Stimulated activated CD8-positive, alpha-beta memory T cell treated with anti-CD3 and anti-CD28 coated beads, Interleukin-2, amount 100 ng/mL, for 48 hours (primary cell): ENCODE measurements at places on chromosomes 12 and 14.

DNA sequence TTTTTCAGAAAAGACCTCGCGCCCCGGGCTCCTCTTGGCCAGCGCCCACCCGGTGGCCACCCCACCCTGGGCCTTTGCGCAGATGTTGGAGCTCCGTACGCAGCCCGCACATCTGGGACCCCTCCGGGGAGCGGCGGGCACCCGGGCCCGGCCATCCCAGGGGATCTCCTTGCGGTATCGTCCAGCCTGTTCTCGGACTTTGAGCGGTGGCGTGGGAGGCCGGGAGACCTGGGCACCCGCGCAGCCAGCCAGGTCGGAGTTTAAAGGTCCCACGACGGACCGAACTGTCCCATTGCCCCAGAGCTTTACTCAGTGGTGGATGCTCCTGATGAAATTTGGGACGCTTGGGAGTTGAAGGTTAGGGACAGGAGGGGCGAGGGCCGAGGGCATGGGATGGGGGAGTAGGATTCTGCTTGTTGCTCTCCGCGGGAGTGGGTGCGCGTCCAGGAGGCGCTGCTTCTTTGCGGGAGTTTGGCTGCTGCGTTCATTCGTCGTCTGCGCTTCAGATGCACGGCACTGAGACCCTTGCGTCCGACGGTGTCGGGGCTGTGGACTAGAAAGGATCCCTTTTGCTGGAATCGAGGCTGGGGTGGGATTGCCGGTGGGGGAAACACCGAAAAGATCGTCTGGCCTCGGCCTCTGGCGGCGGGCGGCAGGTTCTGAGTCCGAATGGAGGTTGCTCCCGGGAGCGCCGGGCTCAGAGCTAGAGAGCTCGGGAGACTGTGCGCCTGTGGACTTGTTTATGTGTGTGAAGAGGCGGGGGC lies 1.4 kb downstream of the NTF3 start:
- DNase-seq = no peak

GRCh38 chr12:59282999-59283398 lies 312.8 kb upstream of the SLC16A7 start:
- no peak for DNase-seq

DNA sequence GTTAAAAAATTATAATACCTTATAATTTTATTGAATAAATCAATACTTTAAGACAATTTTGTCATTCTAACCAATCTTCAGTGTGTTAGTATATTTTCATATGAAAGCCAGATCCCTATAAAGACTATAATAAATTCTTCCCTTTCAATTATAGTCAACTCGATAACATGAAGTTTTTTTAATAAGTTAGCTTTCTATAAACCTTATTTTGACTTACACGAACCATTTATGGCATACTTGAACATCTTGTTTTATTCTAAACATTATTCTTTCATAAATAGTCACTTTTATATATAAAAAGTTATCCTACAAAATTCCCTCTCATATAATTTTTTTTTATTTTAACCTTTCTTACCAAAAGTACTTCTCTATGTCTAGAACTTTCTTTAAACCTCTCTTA lies 1002.3 kb downstream of the TMEM121 start:
- DNase-seq = no peak

DNA sequence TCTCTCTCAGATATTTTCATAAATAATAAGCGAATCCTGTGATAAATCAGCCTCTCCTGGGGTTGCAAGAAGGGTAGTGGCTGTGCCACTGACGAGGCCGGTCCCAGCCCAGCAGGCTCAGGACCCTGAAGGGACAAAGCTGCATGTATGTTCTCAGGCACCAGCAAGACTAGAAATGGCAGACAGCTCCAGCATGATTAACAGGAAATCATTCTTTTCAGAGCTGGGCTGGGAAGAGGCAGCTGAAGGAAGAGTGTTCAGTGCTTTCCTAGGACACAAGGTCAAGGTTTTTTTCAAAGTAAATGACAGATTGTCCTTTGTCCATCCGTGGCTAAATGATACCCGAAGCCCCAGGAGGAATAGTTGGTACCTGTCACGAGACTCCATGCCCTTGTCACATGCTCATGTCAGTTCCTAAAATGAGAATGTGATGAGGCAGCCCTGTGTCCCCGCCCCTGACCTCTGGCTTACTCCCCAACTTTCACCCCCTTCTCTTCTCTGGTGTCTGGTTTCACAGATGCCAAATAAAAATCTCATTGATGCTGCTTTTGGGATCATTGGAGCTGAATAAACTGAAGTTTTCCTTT lies 65.1 kb downstream of the PPP1R36 start:
- DNase-seq = no peak
